Epithelial cell of esophagus (primary cell): ENCODE measurements at places on chromosomes 16 and 17.
A peak's percentile ranks its signal among the peaks of the same experiment; 100 is the strongest.

DNA sequence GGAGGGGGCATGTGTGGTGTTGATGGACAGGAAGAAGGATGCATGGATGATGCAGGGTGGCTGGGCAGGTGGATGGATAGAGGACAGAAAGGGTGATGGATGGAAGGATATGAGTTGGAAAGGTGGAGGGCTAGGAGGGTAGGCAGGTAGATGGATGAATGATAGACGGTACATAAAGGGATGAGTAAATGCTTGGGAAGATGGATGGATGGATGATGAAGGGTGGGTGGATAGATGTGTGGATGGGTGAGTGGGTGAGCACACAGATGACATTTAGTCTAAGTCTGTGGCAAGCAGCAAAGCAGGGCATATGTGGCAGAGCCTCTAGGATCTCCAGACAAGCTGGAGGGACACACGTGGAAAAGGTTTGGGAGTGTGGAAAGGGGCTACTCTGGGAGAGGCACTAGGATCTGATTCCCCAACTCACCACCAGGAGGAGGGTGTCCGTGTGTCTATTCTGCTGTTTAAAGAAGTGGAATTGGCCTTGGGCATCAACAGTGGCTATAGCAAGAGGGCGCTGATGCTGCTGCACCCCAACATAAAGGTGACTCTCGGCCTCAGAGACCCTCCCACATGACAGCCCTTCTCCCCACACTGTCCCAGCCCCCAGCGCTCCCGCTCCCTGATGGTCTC lies 8.2 kb downstream of the PLD2 start:
- DNase-seq = no peak

- no peak for DNase-seq
These were observed at the start of gene IGFALS for GRCh38 chr16:1793578-1794220. TSS of gene IGFALS (minus strand) at chr16:1793705. CDS start at chr16:1793652, 53 bp downstream.

DNA sequence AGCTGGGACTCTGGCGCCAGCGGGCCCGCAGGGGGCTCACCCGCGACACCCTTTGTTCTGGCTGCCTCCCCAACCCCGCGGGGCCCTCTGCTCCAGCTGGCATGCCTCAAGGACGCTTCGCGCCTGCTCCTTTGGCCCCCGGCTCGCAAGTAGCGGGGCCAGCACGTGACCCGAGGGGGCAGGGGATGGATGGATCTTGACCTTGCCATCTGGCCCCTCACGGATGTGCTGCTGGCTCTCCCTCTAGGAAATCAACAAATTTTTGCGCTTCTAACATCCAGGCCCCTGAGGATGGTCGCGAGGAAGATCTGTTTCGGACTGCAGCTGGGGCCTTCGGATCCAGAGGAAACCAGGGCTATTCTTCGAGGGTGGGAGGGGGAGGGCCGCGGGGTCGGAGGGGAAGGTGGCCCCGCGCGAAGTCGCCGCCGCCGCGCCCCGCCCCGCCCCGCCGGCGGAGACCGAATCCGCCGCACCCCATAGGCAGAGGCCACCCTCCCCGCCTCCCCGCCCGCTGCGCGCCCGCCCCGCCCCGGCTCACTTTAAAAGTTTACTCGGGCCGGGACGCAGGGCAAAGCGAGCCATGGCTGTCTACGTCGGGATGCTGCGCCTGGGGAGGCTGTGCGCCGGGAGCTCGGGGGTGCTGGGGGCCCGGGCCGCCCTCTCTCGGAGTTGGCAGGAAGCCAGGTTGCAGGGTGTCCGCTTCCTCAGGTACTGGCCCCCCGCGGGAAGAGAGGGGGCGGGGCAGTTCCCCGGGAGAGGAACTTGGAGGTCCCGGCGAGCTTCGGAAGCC lies at the start of gene ACSF2:
ACSF2 (plus strand) TSS at position 537 of the 790 bp plus-strand sequence; CDS start at position 581, 44 bp downstream.
- DNase-seq = peak; percentile 66

DNA sequence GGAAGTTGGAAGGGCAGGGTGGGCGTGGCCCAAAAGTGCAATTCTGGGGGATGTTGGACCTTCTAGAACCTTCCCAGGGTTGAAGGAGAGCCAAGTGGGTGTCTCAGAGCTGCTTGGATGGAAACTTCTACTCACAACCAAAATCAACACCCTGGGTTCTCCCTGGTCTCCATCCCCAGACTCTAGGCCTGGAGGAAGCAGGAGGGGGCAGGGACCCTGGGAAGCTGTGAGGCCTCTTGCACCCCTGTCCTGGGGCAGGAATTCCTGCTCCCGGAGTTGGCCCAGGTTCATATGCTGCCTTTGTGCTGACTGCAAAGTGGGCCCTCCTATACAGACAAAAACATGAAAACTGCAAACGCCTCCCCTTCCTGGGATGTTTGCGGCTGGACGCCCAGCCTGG lies 25.1 kb downstream of the TRARG1 start:
- no peak for DNase-seq

GRCh38 chr17:66676421-66676820 lies 158.5 kb upstream of the CACNG5 start:
- peak; percentile 98 for DNase-seq

DNA sequence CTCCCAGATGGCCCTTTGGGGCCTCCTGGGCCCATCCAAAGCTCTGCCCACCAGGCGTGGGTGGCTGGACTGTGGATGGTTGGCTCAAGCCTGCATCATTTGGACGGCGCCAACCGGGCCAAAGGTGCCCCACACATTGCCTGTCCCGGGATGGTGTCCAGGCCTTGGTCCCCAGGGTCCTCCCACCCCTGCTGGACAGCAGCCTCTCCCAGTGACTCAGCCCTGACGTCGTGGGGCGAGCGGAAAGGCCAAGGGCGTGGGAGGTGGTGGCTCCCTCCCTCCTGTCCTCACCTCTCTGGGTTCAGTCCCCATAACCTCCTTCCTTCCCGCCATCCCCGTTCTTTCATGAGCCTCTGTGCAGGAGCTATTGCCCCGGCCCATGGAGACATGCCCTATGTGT lies 42.1 kb upstream of the DLX4 start:
- no peak for DNase-seq

DNA sequence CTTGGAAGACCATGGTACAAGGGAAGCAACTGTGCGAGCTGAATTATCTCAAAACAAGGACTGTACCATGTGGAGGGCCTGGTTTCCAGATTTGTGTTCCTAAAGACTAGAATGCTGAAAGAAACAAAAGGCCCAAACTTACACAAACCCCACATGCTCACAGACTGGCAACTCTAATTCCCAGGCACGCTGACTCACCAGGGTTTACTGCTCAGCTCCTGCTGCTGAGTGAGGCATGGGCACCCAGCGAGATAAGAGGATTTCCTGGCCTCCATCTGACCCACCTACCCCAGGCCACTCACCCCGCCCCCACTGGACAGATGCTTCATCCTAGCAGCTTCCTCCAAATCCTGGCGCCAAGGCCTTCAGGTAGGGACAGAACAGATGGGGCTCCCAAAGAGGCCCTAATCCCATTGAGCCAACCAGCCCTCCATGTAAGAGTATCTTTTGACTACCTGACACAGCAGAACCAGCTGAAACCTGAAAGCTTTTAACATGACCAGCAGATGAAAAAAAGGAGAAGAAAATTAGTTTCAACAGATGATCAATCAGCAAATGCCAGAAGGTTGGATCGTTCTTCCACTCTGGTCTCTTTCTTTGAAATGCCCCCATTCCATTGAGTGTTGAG lies 33.9 kb downstream of the DCUN1D3 start:
- peak; percentile 90 for DNase-seq

- DNase-seq = no peak
These were observed 92.2 kb upstream of the CACNG3 start for GRCh38 chr16:24163935-24164334.

DNA sequence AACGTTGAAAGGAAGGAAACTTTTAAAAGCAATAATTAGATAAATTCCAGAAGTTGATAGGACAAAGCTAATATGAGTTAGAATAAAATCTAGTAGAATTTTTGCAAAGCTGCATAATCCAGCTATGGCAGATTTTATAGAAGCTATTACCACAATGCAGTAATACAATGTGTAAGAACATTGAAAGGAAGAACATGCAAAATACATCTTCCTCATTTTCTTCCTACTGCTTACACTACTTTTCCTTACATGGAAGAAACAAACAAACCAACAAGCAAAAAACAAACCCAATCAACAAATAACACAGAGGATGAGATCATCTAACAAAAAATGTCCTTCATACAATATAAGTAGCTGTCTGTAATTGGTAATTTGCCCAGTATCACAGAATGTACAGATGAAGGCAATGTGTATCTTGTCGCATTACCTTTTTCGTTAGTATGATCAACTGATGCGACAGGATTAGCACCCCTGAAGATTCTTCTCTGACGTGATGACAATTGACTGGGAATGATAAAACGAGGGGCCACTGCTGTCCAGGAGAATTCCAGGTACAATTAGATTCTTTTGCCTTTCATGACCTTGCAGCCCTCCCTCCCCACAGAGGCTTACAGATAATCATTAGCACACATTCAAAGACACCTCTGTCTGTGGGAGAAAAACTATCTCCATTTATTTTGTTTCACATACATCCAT lies 21.2 kb upstream of the LRRC37A start:
- DNase-seq = no peak

DNA sequence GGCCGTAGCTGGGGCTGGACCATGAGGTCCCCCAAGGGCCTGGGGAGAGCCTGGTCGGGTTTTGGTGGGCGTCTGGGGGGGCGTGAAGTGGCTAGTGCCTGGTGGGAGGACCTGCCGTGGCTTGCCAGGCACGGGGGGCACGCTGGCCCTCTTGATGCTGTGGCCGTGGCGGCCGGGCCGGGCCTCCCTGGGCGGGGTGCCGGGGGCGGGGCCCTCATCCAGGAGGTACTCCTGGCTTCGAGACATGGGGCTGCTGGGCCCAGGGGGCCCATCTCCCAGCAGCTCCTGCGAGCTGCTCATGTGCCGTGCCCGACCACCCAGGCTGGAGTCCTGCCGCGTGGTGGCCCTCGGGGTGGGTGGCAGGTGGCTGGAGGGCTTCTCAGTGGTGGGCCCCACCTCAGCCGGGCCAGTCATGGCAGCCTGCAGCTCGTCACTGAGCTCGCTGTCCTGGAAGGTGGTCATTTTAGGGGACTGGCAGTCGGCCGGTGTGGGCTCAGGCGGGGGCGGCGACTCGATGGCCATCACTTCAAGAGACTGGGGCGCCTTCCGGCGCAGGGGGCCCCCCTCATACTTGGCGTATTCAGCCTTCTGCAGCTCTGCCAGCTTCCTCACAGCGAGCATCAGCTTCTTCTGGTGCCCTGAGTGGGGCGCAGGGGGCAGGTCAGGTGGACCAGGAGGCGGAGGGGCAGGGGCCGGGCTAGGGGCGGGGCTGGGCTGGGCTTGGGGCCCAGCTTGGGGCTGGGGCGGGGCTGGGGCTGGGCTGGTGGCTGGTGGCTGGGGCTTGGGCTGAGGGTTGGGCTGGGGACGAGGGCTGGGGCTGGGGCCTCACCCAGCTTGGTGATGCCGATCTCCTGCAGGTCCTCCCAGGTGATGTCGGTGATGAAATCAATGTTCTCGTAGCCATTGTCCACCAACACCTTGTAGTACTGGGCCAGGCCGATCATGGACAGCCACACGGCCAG lies 15.2 kb downstream of the CASKIN1 start:
- no peak for DNase-seq

- DNase-seq = no peak
These were observed 7.2 kb upstream of the MTSS2 start for GRCh38 chr16:70692873-70693671.

DNA sequence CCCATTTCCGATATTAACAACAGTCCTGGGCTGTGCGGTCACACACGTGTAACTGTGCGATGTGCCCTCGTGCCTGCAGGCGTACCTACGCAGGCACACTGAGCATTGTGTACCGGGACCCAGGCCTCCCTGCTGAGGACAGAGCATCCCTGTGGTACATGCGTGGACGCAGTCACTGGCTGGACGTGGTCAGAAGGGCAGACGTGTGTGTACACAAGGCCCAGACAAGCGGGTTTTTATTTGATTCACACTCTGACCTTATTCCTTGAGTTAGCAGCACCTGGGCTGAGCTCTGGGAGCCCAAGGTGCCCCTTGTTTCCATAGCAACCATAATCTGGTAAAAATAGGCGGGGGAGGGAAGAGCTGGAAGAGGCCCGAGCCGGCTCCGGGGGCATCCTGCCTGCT lies 19.5 kb downstream of the RAP1GAP2 start:
- DNase-seq = no peak

GRCh38 chr16:5381481-5381880 lies 283.9 kb upstream of the EEF2KMT start:
- DNase-seq = no peak

- no peak for DNase-seq
These were observed 603.4 kb upstream of the CDH11 start for GRCh38 chr16:65725156-65725845.

DNA sequence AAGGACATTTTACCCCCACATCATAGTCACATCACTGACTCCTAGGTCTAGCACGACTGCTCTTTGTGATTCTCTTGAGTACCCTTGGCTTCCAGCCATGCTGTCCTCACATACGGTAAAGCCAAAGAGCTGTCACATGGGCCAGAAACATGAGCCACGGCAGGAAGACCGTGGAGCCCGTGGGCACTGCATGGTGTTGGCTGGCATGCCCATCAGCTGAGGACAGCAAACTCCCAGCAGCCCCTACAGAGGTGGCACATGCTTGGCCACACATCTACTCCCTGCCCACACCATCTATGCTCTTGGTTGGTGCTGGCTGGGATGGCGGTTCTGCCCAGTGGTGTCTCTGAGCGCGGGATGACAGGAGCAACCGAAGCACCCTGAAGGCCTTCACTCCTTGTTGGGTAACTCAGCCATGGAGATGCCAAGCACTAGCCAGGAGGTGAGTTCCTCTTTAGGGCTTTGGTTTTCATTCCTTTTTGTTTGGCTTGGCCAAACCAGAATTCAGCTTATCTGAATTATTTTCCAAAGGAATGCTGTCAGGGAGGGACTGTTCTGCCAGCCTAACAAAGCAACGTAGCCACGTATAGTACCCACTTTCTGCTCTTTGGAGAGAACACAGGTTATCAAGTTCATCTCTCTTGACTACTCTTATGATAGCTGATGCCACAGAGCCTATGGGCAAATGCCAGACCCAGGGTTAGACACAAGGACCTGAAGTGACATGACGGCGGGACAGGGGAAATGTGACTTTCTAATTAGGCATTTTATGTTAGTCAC lies 10.0 kb downstream of the TNFAIP1 start:
- no peak for DNase-seq

DNA sequence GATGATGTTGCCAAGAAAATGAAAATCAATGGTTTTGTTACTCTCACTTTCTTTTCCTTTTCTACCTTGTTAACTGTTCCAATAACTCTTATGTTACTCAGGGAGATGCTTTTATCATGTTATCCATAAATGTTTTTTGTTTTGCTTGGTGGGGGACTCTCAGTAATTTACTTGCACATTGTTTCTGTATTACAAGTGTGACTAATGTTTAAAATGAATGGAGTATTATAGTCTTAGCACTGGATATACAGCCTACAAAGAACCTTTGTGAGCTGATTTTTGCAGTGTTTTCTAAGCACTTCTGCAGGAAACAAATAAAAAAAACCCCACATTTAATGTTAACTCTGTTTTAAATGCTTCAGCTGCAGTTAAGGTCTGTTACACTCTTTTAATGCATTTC lies 12.1 kb downstream of the VMP1 start:
- DNase-seq = no peak
